EL (cell line): ENCODE measurements at places on chromosomes 1 and 21.

DNA sequence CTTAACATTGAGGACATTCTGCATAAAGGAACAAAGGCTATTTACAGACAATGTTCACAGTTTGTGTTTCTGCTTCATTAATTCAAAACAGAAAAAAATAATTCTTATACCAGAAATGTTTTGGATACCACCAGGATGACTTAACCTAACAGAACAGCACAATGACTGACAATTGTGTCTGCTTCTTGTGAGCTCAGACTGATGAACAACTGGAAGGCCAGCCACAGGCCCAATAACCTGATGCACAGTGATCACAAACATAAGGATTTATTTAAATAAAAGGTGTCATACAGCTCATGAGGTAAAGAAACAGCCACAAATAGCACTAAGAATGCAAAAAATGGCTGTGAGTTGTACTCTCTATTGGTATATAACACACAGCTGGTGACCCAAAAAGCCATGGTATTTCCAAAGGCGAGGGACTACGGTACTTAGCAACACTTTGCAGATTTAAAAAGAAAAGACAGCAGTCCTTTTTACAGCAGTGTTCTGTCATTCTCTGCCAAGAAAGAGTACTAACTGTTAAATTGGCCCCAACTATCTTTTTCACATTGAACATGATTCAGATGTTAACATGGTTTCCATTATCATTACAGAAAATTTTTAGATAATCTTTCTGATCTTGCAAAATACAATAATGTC is 32.1 kb upstream of the DDAH1 start:
- DNase-seq = no peak

GRCh38 chr1:81885291-81885690 is 84.6 kb downstream of the ADGRL2 start:
- DNase-seq = no peak

- no peak for DNase-seq
Observed at GRCh38 chr1:115400426-115400825, 62.4 kb upstream of the NGF start.

DNA sequence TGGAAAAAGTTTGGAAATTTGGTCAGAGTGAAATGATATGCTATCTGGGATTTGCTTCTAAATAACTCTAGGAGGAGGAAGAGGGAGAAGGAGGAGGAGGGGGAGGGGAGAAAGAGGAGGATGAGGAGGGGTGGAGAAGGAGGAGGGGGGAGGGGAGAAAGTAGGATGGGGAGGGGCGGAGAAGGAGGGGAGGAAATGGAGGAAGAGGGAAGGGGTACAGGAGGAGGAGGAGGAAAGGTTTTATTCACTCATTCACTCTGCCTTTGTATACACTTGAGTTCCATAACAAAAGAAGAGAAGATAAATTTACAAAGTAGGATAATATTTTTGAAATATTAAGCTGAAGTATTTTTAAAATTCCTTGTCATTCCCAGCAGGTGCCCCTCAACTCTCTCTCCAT is 6.3 kb upstream of the VPS26C start:
- DNase-seq = no peak
